ENCODE measurements at places on chromosomes 5 and 9.

GRCh38 chr5:51544031-51544785 lies 161.0 kb downstream of the ISL1 start:
- DNase-seq = no peak

DNA sequence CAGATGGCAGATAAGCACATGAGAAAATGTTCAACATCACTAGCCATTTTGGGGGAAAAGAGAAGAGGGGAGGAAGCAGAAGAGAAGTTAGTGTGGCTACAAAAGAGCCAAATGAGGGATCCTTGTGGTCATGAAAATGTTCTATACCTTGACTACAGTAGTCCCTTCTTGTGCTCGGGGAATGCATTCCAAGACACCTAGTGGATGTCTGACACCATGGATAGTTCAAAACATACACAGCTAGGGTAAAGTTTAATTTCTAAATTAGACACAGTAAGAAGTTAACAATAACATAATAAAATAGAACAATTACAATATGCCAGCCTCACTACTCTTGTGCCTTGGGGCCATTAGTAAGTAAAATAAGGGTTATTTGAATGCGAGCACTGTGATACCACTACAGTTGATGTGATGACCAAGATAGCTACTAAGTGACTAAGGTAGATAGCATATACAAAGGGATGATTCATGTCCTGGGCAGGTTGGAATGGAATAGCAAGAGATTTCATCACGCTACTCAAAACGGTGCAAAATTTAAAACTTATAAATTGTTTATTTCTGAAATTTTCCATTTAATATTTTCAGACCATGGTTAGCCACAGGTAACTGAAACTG lies 344.1 kb downstream of the NR2F1-AS1 start:
- no peak for DNase-seq

DNA sequence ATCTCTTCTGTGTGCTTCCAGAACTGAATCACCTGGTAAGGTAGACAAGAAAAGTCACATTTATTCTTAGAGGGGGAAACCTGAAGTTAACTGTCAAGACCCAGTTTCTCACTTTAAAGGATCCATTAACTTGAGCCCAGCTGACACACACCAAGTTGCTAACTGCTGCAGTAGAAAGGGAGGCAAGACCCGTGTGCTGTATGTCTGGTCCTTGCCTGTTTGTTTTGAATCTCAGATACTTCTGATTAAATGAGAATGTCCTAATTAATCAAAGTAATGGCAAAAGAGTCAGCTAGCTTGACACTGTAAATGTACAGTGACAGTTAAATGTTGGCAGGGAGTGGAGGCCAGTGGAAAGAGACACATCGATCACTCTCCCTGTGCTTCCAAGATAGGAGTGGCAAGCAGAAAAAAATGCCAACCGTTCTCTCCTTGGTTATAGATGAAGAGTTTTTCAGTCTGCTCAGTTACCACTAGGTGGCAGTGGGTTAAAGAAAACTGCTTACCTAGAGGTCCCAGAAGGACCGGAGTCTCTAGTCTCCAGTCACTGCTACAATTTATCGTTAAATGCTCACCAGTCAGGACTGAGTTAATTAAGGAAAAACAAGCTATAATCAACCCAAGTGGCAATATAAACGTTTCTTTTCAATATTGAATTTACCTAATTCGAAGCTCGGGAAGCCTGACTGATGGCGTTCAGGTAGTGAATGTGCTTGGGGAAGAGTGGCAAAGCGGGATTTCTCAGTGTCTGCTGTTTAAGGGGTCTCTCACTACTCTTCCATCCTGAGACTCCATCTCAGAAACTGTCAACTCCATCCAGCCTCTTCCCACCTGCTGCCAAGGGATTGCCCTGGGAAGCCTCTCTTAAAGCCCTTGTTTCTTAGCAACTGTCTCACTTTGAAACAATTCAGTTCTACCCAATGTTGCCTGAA lies 18.4 kb downstream of the LSM11 start:
- DNase-seq = peak; percentile 51

DNA sequence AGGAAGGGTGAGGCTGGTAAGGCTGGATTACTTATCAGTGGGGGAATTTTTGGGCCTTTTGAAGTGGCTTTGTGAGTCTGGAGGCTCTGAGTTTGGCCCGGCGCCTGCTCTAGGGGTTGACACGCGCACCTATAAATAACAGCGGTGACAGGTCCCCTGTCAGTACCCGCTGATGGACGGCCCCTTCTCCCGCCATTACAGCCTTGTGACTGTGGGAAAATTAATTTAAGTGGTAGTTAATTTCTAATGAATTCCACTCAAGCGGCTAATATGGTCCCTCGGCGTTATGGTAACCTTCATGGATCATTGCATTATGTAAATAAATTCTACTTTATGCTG lies 16.5 kb downstream of the MRPL36 start:
- no peak for DNase-seq

DNA sequence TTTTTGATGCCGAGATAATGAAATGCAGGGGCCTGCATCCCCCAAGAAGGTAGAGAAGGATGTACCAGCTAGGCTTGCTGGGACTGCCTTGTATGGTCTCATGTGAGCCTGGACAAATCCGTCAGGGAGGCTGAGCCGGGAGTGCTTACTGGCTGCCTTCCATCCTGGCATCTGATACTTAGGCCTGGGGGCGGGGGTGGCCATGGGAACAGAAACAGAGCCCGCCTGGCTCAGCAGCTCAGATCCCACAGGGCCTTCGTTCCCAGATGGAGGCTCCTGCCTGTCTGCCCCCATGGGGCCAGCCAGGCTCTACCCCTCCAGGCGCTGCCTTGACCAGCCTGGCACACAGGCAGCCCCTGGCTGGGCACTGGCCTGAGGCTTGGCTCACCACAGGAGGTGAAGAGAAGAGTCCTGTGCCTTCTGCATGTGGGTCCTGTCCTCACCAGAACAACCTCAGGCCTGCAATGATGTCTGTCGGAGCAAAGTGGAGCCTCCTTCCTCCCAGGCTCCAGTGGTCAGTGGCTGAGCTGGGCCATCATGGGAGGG lies 10.5 kb upstream of the SPATA31E1 start:
- DNase-seq = no peak

GRCh38 chr5:110018509-110018908 lies 328.8 kb downstream of the MAN2A1 start:
- no peak for DNase-seq

- no peak for DNase-seq
These were observed 52.3 kb upstream of the JMY start for GRCh38 chr5:79183617-79184016.

DNA sequence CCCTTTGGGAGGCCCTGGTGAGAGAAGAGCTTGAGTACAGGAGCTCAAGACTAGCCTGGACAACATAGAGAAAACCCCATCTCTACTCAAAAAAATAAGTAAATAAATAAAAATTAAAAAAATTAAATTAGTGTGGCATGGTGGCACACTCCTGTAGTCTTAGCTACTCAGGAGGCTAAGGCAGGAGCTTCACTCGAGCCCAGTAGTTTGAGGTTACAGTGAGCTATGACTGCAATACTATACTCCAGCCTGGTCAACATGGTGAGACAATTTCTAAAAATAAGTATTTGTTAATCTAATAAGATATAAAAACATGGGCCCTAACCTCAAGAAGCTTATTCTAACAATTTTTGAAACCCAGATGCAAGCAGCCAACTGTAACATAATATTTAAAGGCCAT lies 7.6 kb downstream of the RNF38 start:
- DNase-seq = no peak

DNA sequence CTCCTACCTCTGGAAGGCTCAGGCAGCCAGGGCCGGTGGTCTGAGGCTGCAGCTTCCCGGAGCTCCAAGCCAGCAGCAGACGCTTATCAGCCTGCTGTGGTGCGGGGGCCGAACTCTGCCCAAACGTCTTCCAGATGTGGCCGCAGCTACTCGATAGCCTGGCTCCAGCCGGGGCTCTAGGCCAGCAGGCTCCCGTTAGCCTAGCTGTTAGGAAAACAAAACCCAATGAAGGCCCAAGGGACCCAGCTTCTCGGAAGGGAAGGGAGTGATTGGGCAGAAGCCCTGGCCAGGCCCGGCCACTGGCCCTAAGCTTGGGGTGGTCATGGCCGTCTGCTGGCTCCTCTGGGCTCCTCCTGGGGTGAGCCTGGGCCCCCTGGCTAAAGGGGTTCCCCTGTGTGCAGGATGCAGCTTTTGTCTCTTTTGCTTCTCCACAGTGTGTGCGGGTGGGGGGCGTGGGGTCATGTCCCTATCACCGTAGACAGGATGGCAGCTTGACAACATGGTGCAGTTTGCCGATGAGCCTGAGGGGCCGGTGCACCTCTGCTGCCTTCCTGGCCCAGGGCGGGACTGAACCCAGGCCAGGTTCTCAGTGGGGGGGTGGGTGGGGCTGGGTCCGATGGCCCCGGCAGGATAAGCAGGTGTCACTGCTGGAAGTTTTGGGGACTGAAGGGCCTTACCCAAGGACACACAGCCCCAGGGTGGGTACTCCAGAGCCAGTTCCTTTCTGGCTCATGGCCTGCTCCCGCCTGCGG lies 18.7 kb downstream of the MYMK start:
- DNase-seq = no peak

- DNase-seq = no peak
These were observed 47.5 kb downstream of the CDK5RAP2 start for GRCh38 chr9:120532475-120532874.

- DNase-seq = no peak
These were observed 74.3 kb downstream of the AMBP start for GRCh38 chr9:114003758-114004157.

- no peak for DNase-seq
These were observed 42.2 kb upstream of the PDE8B start for GRCh38 chr5:77168161-77168878.

Measured in activated CD4-positive, alpha-beta T cell treated with anti-CD3 and anti-CD28 coated beads, Interleukin-2, amount 10 ng/mL, durations not matched to agents 7 days and 5 days (primary cell).